ENCODE measurements at places on chromosomes 5 and 9.

DNA sequence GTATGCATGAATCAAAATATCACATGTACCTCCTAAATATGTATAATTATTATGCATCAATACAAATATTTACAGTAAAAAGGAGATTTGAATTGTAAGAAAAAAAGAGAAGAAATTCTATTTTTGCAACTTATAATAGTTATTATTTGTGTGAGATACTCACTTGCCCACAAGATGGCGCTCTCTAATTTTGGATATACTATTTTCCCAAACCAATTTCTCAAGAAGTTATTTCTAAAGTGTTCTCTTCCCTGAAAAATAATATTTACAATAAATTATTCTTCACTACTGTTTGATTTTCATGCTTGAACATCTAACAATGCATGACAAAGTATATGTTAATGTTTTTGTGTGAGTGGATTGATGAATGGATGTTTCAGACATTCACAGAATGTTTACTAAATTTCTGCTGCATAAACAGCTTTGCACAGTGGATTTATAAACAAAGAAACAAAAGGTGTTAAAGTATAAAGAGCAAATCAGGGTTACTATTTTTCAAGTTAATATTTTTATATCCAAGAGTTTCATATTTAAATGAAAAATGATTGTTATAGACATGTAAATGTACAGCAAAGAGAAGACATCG, 503.4 kb downstream of the PDE4D start:
- no peak for DNase-seq

GRCh38 chr5:14458414-14458813, 123.2 kb upstream of the OTULINL start:
- DNase-seq, result no peak

DNA sequence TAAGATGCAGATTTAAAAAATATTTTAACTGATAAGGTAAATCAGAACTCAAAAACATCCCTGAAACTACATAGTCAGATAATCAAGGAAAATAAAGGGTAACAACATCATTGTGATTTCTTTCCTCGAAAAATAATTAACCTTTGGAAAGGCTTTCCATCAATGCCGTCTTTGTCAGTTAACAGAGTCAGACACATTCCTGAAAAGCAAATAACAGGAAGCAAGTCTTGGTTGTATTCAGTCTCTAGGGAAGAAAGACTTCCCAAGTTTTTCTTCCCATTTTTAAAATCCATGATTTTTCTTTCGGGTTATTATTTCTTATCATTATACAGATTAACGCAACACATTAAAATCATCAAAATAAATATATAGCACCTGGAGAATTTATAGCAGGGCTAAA, 256.4 kb upstream of the CDH6 start:
- no peak for DNase-seq

- DNase-seq, result no peak
Observed at GRCh38 chr9:26974927-26975326, 18.7 kb downstream of the IFT74 start.

DNA sequence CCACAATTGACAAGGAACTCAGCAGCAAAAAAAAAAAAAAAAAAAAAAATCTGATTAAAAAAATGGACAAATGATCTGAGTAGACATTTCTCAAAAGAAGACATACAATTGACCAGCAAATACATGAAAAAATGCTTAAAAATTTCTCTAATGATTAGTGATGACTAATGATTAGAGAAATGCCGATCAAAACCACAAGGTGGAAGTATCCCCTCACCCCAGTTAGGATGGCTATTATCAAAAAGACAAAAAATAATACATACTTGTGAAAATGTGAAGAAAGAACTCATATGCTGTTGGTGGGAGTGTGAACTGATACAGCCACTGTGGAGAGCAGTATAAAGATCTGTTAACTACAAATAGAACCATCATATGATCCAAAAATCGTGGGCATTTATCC, 245.3 kb downstream of the OSTF1 start:
- DNase-seq, result no peak

GRCh38 chr9:136237486-136238341, 7.9 kb downstream of the QSOX2 start:
- DNase-seq, result no peak

- no peak for DNase-seq
Observed at GRCh38 chr5:76364226-76364589, 38.9 kb upstream of the IQGAP2 start.

DNA sequence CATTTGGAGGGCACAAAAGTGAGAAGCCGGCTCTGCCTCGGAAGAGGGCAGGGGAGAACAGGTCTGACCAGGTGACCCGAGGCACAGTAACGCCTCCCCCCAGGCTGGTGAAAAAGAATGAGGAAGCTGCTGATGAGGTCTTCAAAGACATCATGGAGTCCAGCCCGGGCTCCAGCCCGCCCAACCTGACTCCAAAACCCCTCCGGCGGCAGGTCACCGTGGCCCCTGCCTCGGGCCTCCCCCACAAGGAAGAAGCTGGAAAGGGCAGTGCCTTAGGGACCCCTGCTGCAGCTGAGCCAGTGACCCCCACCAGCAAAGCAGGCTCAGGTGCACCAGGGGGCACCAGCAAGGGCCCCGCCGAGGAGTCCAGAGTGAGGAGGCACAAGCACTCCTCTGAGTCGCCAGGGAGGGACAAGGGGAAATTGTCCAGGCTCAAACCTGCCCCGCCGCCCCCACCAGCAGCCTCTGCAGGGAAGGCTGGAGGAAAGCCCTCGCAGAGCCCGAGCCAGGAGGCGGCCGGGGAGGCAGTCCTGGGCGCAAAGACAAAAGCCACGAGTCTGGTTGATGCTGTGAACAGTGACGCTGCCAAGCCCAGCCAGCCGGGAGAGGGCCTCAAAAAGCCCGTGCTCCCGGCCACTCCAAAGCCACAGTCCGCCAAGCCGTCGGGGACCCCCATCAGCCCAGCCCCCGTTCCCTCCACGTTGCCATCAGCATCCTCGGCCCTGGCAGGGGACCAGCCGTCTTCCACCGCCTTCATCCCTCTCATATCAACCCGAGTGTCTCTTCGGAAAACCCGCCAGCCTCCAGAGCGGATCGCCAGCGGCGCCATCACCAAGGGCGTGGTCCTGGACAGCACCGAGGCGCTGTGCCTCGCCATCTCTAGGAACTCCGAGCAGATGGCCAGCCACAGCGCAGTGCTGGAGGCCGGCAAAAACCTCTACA, 11.8 kb downstream of the QRFP start:
- DNase-seq, result no peak

DNA sequence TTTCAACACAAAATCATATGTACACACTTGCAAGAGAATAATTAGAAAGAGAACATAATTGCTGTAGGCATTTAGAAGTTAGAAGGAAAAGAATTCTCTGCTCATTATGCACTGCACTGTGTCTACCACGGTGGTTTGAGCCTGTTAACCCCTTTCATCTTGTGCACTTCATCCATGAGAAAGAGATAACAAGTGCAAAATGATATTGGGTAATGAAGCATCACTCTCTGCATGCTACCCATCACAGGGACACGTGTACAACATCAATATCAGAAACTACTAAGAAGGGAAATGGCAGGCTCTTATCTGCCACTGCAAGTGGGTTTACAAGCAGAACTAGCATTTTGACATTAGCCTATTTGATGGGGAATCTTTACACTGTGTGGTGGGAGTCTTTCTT, 202.6 kb downstream of the CDH12 start:
- DNase-seq, result no peak

DNA sequence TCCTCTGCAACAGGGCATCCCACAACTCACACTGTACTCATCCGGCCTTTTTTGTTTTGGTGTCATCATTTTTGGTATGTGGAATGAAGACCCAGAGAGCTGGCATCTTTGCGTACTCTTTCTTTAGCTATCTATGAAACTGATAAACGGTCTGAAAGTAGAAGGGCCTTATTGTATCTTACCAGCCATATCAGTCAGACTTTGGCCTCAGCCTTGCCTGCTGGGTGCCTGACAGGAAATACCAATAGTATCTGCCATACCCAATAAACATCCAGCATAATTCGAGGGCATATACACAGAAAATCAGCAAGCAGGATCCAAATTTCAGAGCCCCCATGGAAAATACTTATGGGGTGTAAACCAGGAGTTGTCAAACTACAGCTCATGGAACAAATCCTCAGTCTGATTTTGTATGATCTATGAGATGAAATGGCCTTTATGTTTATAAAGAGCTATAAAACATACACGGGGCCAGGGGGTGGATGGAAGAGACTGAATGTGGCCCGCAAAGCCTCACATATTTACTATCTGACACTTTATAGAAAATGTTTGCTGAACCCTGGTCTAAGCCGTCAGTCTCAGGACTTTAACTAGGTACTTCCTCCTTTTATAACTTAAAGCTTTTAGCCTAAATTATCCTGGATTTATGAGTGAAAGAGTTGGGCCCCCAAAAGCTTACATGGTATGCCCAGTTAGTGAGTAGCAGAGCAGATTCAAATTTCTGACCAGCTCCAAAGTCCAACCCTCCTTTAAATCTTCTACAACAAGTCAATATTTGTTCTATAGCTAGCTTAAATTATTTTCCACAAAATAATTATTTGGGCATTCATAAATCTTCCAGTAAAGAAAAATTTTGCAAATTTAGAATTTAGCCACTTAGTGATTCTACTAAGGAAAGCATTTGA, 308.0 kb upstream of the PUM3 start:
- no peak for DNase-seq

- DNase-seq, result peak; percentile 24
Observed at GRCh38 chr5:81165493-81166119, 67.5 kb upstream of the CKMT2 start.

DNA sequence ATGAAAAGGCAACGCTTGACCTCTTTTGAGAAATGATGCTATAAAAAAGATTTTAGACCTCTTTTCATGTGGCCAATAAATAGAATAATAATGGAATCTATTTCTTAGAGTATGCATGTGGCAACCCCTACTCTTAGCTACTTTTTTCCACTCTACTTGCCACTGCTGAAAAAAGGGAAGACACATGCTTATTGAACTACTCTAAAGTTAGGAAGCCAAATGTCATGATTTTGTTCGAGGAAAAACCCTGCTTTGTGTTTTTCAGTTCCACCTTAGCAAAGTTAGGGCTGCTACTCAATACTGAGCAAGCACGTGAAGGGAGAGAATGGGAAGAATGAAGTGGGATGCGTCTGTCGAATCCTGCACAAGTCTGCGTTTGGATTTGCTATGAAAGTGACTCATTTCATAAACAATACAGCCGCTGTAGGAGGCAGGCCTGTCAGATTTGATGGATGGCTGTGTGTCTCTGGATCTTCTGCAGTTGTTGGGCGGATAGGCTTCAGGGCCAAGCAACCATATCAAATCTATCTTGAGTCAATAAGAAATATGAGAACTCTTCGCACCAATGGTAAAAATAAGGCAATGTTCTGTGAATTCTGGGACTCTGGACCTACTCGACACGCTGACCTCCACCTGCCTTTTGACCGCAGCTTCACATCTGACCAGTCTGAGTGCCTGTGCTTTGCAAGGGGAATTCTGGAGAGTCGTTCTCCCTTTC, 333.6 kb downstream of the PIK3R1 start:
- no peak for DNase-seq

DNA sequence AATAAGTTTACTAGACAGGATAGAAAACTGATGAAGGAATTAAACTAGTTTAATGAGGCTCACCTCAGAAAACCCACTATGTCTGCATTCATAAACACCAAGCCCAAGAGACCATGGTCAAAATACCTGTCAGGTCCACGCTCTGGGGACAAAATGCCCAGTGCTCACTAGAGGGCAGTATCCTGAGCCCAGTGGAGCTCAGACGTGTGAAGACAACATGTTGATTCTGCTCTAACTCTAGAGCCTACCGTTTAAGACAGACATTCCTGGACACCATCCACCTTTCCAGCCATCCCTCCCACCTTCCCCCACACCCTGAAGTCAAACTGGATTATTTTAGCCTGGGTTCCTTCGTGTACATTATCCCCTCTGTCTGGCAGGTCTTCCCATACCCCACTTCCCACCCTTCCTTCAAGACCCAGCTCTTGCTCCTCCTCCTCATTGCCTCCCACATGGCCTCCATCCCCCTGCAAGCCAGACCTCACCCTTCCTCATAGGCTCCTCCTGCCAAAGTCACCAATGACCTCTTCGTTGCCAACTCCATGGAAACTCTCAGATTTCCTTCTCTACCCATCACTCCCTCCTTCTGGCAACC, 142.3 kb upstream of the FSTL4 start:
- no peak for DNase-seq

DNA sequence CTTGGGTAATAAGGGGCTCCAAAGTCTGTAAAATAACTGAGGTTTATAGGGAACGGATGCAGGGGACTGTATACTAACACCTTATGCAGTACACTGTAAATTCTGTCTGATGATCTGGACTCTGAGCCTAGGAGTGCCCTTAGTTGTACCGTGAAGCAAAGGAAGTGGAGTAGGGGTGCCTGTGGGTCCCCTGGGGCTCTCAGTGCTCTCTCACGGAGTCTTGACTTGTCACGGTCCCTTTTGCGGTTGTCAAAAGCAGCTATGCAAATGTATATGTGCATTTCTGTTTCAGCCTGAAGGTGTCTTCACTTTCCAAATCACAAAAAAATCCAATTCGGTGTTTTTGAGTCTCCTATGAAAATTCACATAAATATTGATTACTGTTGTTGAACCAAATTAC, 17.8 kb downstream of the DMRT1 start:
- no peak for DNase-seq

- no peak for DNase-seq
Observed at GRCh38 chr5:142078221-142078620, 30.4 kb upstream of the NDFIP1 start.

- DNase-seq, result no peak
Observed at GRCh38 chr5:75993183-75993582, 90.0 kb upstream of the SV2C start.

- DNase-seq, result no peak
Observed at GRCh38 chr9:32427111-32427873, 42.8 kb downstream of the ACO1 start.

DNA sequence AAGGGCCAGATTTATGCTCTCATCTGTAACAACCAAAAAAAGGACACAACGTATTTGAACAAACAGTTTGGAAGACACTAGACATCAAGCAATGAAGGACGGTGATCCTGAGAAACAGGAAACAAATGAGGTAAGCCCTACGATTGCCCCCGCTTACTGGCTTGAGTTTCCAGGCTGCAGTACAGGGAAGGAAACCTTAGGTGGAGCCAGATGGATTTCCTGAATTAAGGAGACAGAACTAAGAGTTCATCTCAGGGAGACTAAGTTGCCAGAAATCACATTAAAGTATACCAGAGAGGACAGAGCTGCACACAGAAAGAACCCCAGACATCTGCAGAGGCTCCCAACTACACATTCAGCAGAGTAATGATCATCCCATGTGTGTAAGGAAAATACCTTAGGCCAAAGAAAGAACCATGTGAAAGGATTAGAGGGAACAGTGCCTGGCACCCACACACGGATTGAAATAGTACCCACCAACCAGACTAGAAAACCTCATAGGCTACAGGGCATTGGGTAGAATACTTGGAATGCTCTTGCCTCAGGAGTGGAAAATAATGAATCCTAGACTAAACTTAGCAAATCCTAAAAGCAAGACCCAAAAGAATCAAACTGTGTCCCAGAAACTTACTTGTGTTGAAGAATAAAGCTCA, 99.3 kb upstream of the NIPBL start:
- DNase-seq, result no peak
